Bronchial smooth muscle cell (primary cell): ENCODE measurements at places on chromosomes 2 and 18. TPM values are rescaled to one million over a fixed set of nuclear protein-coding genes. Genes with fewer than 3 reads are reported as not detected.

The GBX2 gene
- not detected in 2 replicates for total RNA-seq

The RPRD1A gene
- total RNA-seq = 18.3 and 26.0 TPM in 2 replicates

The TRIM54 gene
- 0.09 TPM in 1 of 2 replicates, not detected in the other for total RNA-seq

The ZEB2 gene
- total RNA-seq = 38.0 and 84.7 TPM in 2 replicates

The POTEJ gene
- not detected in 2 replicates for total RNA-seq

The COLEC12 gene
- 64.0 and 144 TPM in 2 replicates for total RNA-seq

The DSG1 gene
- total RNA-seq = not detected in 2 replicates

The PARD3B gene
- 6.6 and 17.0 TPM in 2 replicates for total RNA-seq

The ALLC gene
- not detected in 2 replicates for total RNA-seq

The ZSCAN30 gene
- 12.2 and 20.5 TPM in 2 replicates for total RNA-seq

The STK36 gene
- 16.2 and 25.9 TPM in 2 replicates for total RNA-seq

The IFIH1 gene
- total RNA-seq = 3.2 and 4.6 TPM in 2 replicates

The FZD7 gene
- total RNA-seq = 30.3 and 71.2 TPM in 2 replicates

The MRPS5 gene
- 48.1 and 64.5 TPM in 2 replicates for total RNA-seq

The MAPK4 gene
- under 0.01 TPM in 1 of 2 replicates, not detected in the other for total RNA-seq

The TLX2 gene
- total RNA-seq = 1.4 TPM in 2 replicates

The SNORC gene
- 0.52 and 0.79 TPM in 2 replicates for total RNA-seq

The CCDC148 gene
- total RNA-seq = 0.60 and 0.63 TPM in 2 replicates

The GNLY gene
- not detected in 2 replicates for total RNA-seq

The INHA gene
- total RNA-seq = 0.26 and 0.32 TPM in 2 replicates

The RAB6C gene
- total RNA-seq = not detected in 2 replicates

The UGT1A7 gene
- total RNA-seq = not detected in 2 replicates

The POTEI gene
- total RNA-seq = under 0.01 TPM in 1 of 2 replicates, not detected in the other

The REG1B gene
- total RNA-seq = not detected in 2 replicates

The C1QL2 gene
- not detected in 2 replicates for total RNA-seq

The L3MBTL4 gene
- total RNA-seq = under 0.01 and 0.16 TPM in 2 replicates

The GPR55 gene
- total RNA-seq = not detected in 2 replicates

The ELOA2 gene
- under 0.01 TPM in 1 of 2 replicates, not detected in the other for total RNA-seq

The CPS1 gene
- total RNA-seq = 9.1 and 34.6 TPM in 2 replicates

The CYRIA gene
- 1.7 and 3.3 TPM in 2 replicates for total RNA-seq

The ADD2 gene
- not detected in 2 replicates for total RNA-seq

The COL4A3 gene
- under 0.01 and 0.43 TPM in 2 replicates for total RNA-seq

The ASB18 gene
- total RNA-seq = not detected in 2 replicates

The GULP1 gene
- 39.8 and 46.8 TPM in 2 replicates for total RNA-seq

The LRRTM4 gene
- total RNA-seq = 0.16 TPM in 1 of 2 replicates, not detected in the other

The GALR1 gene
- not detected in 2 replicates for total RNA-seq

The HOXD9 gene
- not detected in 2 replicates for total RNA-seq

The CYP26B1 gene
- total RNA-seq = 0.52 TPM in 1 of 2 replicates, not detected in the other

The FTCDNL1 gene
- total RNA-seq = 1.1 and 1.2 TPM in 2 replicates

The MYO3B gene
- total RNA-seq = 0.09 and 0.16 TPM in 2 replicates

The CNTNAP5 gene
- total RNA-seq = not detected in 2 replicates

The KIF3C gene
- total RNA-seq = 10.2 and 13.2 TPM in 2 replicates

The KIF1A gene
- under 0.01 TPM in 1 of 2 replicates, not detected in the other for total RNA-seq

The TDRD15 gene
- total RNA-seq = not detected in 2 replicates

The DSC1 gene
- not detected in 2 replicates for total RNA-seq

The ADRA2B gene
- total RNA-seq = not detected in 2 replicates

The SGPP2 gene
- total RNA-seq = under 0.01 TPM in 1 of 2 replicates, not detected in the other

The FHOD3 gene
- 4.3 and 12.9 TPM in 2 replicates for total RNA-seq

The DGKD gene
- 6.0 and 9.3 TPM in 2 replicates for total RNA-seq

The DLX1 gene
- 1.4 TPM in 2 replicates for total RNA-seq
